Renal cortex interstitium (tissue), 15 donors: ENCODE measurements at places on chromosomes 2 and 18. TPM values are rescaled to one million over a fixed set of nuclear protein-coding genes. Genes with fewer than 3 reads are reported as not detected.

The TTR gene
- polyA plus RNA-seq = 0.24 TPM

The KYNU gene
- 5.5 TPM for polyA plus RNA-seq

The ABHD1 gene
- polyA plus RNA-seq = 1.9 TPM

The TUBB8B gene
- polyA plus RNA-seq = 1.8 TPM

GRCh38 chr18:55522011-55522410 lies 66.0 kb downstream of the TCF4 start:
- no peak for DNase-seq
